Osteoblast (primary cell): ENCODE measurements at places on chromosomes 5 and 9. TPM values are rescaled to one million over a fixed set of nuclear protein-coding genes. Genes with fewer than 3 reads are reported as not detected.

Gene GARNL3
- total RNA-seq: 2.4 and 5.8 TPM in 2 replicates

Gene LHX2
- not detected in 2 replicates for total RNA-seq

Gene PCDHGB7
- 18.5 and 19.2 TPM in 2 replicates for total RNA-seq

Gene GRHPR
- 149 and 165 TPM in 2 replicates for total RNA-seq

Gene ANKDD1B
- total RNA-seq: 0.59 and 0.72 TPM in 2 replicates

Gene MARCOL
- not detected in 2 replicates for total RNA-seq

Gene SLC25A2
- 0.36 and 0.59 TPM in 2 replicates for total RNA-seq

Gene CTXN3
- total RNA-seq: not detected in 2 replicates

Gene PHF24
- total RNA-seq: under 0.01 TPM in 1 of 2 replicates, not detected in the other

Gene BTNL3
- total RNA-seq: not detected in 2 replicates

Gene SLC22A4
- 2.9 and 3.8 TPM in 2 replicates for total RNA-seq

Gene PLAC8L1
- not detected in 2 replicates for total RNA-seq

DNA sequence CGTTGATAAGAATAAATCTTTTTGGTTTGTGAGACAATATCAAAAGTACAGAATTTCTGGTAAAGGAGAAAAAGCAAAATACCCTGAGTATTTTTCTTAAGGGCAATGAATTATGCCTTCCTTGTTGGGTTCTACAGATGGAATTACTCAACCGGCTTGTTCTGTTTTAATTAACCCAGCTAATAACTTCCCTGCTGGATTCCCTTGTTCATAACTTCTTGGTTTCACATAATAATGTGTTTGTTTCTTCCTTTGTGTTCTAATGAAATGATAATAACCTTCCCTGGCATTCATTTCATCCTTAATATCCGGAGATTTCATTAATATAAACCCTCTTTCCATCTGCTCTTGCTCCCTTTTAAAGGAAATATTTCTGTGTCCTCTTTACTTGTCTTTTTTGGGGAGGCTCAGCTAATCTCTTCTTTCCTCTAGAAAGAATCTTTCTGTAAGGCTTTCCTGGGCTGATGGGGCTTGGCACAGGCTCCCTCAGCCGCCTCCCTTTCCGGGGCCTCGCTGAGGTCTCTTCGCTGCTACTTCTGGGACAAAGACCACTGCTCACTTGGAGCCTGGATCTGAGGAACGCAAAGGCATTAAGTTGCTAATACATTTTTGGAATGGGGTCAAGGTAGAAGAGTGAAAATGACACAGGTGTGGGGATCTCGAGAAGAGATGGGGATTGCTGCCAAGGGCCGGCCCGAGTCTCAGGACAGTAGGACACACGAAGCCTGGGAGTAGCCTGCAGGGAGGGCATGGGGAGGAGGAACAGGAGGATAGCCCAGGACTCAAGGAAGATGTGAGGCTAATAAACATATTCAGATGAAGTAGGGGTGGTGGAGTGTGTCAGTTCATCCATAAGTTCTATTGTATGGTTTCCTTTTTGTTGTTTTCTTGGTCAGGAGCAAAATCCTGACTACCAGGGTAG, 118.5 kb downstream of the NRG2 start:
- DNase-seq: peak; percentile 52

- DNase-seq: peak; percentile 87
Measured at GRCh38 chr5:10567781-10568321, 4.0 kb downstream of the ANKRD33B start.

- DNase-seq: no peak
Measured at GRCh38 chr9:20270161-20270560, 352.1 kb downstream of the MLLT3 start.

- DNase-seq: no peak
Measured at GRCh38 chr5:55711507-55712022, 559 bp downstream of the SLC38A9 start.

DNA sequence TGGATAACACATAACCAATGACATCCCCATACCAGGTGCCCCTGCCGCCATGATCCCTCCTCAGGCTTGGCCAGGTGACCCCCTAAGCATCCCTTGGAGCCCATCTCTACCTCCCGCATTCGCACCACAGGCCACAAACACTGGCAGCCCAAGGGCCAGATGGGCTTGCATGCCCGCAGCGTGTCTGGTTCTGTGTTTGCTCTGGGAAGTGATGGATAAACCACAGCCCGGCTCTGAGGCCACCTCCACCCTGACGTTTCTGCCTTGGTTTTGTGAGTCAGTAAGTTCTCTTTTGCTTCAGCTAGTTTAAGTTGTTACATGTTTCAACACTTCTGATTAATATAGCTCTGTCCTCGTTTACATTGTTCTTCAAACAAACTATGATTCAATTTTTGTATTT, 172.4 kb upstream of the PHYKPL start:
- peak; percentile 35 for DNase-seq

GRCh38 chr5:117195076-117195475, 620.5 kb upstream of the SEMA6A start:
- DNase-seq: no peak

- DNase-seq: no peak
Measured at GRCh38 chr9:69923972-69924371, 103.4 kb downstream of the CFAP95 start.

DNA sequence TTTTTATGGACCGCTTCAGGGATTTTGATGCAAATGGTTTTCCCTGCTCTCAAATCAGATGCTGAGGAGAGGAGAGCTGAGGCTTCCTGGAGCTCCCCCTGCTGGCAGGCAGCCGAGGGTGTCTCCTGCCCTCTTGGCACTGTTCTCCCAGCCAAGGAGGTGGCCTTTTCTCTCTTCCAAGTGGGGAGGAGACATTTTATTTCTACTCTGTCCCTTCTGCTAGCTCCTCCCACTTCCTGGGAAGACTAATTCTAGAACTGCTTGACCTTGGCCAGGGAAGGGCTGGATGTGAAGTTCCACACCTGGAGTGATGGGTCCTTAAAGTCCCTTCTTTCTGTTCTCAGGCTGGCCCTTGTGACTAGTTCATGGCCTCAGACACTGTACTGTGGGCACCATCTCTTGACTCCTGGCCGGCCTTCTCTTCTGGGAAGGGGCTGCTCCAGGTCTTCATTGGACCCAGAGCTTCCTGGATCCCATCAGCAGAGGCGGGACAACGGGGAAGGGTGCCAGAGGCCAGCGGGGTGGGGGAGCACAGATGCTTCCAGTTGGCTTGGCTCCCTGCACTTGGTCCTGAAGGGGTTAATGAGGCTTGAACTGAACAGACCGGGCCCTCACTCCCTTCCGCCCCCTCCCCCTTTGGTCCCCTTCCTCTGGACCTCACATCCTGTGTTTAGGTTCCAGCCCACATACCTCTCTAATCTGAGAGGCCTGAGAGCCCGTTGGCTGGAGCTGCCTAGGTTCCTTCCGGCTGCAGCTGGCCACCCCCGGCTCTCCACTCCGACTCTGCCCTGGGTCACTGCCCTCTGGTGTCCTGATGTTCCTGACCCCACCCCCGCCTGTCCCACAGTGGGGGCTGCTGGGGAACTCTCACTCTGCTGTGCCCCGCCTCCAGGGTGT, 32.1 kb downstream of the PTPA start:
- DNase-seq: peak; percentile 97

GRCh38 chr9:130319300-130319699, 53.7 kb downstream of the HMCN2 start:
- no peak for DNase-seq

DNA sequence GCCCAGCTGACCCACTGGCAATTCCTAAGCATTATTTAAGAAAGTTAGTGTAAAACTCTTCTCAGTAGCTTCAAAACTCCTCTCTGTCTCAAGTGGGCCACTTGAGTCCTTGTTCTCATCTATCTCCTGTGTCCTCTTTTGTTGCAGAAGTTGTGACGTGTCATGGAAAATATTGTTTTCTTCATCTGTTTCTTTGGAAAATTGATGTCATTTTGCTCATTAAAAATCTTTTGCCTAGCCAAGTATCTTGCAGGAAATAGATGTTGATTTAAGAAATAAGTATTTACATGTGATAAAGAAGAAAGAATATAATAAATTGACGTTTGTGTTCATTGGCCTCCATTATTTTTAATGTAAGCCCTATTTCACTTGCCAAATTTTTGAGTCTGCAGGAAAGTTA, 1158.4 kb upstream of the SEMA6A start:
- DNase-seq: no peak

DNA sequence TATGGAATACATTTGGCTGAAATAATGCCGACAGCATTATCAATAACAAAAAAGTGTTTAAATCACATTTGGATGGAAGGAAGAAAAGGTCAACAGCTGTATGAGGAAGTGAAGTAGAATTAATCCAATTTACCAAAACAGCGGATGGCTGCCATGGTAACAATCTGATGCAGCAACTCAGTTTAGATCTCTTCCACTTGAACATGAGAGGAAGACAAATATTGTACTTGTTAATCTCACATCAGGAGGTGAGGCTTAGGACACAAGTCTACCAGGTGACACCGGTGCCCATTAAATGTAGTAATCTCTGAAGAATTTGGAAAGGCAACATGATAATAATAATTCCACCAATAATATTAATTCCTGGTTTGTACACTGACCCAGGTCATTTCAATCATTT, 2.4 kb downstream of the RASEF start:
- no peak for DNase-seq

DNA sequence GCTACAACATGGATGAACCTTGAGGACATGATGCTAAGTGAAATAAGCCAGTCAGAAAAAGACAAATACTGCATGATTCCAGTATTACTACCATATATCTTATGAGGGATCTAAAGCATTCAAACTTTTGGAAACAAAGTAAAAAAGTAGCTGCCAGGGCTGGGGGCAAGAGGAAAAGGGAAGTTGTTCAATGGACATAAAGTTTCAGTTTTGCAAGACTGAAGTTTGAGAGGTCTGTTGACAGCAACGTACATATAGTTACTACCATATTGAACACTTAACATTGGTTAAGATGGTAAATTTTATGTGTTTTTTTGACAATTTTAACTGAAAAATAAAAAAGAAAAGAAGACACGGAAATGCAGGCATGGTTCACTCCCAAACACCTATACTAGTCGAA, 77.6 kb downstream of the MAPKAP1 start:
- DNase-seq: no peak

GRCh38 chr5:170471551-170472178, 32.2 kb upstream of the KCNIP1 start:
- no peak for DNase-seq

- DNase-seq: peak; percentile 41
Measured at GRCh38 chr9:133419005-133419404, 1.2 kb upstream of the REXO4 start.

- DNase-seq: no peak
Measured at GRCh38 chr5:3197304-3198073, 398.1 kb upstream of the IRX1 start.

GRCh38 chr9:112020680-112021596, 124.3 kb downstream of the UGCG start:
- DNase-seq: no peak

DNA sequence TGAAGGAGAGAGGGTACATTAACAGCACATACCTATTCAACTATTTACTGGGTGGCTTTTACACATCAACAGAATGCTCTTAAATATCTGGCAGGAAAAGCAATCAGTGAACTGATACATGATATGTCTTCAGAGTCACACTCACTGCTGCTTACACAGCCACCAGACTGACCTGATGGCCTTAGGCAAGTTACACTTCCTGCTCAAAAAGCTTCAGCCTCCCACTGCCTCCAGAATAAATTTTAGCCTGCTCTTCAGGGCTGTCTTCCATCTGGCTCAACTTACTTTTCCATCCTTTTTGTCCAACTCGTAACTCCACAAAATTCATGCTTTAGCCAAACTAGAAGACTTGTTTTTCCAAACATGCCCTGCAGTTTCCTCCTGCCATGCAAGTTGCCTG, 10.7 kb downstream of the LOX start:
- DNase-seq: no peak

DNA sequence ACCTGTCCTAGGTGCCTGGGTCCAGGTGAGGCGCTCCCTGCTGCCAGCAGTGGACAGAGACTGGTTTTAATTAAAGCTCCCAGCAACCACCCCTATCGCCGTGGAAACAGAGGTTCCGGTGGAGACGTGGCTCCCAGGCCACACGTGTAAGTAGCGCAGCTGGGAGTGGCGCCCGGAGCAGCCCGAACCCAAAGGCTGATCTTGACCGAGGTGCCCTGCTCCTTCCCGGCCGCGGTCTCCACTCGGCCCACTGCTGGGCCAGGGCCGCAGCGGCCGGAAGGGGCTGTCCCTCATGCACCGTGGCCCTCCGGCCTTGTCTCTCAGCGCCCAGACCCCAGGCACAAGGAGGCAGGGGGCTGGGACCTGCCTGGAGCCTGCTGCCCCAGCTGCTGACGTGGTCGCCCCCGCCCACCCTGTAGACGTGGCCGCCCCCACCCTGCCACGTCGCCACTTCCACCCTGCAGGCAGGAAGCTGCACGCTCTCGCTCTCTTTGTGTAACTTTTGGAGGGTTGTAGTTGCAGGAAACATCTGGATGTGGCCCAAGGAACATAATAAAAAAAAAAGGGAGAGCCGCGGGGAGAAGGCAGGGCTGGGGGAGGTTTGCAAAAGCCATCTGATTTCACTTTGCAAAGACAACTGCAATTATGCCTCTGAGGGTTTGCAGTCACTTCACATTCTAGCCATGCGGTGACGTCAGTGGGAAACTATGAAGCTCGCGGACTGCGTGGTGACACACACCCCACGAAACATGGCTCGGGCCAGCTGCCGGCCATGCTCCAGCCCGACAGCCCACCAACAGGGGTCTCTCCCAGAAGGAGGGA, 129.9 kb downstream of the RXRA start:
- peak; percentile 98 for DNase-seq

DNA sequence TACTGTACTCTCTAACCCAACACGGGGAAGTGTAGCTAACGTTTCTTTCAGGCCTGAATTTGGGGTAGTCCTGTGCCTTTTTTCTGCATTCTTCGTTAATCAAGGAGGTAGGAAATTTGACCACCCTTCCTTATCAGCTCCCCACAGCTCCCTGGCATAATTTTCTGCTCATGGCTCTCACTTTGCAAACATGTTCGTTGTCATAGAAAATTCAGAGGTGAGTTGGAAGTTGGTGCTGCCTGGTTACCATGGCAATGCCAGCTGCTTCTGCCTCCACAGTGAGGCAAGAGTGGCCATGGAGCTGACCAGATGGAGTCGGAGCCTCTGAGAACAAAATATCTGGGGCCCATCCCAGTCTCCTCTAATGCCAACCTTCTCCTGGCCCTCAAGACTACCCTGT, 116.6 kb upstream of the BOD1 start:
- DNase-seq: no peak

DNA sequence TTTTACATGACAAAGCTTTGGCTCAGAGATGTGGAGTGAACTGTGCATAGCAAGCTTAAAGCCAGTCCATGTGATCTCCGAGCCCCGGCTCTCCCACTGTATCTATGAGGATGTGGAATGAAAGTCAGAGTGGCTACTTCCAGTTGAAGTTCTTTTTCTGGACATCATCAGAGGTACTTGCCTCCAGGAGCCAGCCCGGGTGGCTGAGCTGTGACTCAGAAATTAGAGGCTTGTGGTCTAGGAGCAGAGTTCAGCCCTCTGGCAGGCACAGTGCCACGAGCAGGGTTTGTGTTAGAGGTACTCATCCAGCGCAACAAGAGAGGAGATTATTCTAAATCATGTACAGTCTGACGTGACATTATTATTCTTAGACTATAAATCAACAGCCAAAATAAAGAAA, 322.5 kb downstream of the CDK5RAP2 start:
- DNase-seq: no peak

GRCh38 chr5:96919754-96920197, 16.1 kb upstream of the LNPEP start:
- DNase-seq: no peak

GRCh38 chr5:172379481-172379880, 74.8 kb downstream of the SH3PXD2B start:
- DNase-seq: peak; percentile 91
